ENCODE measurements at places on chromosomes 2 and 18. TPM values are rescaled to one million over a fixed set of nuclear protein-coding genes. Genes with fewer than 3 reads are reported as not detected.
A peak's percentile ranks its signal among the peaks of the same experiment; 100 is the strongest.

GRCh38 chr18:2547477-2548087 is 23.7 kb downstream of the METTL4 start:
- DNase-seq = peak; percentile 27

- DNase-seq = no peak
These were observed 14.5 kb downstream of the CAPN14 start for GRCh38 chr2:31202833-31203232.

The CD8B gene
- not detected for total RNA-seq

The IL1A gene
- total RNA-seq = 1.0 TPM

All from Caki2 (cell line).